ENCODE measurements at places on chromosomes 2 and 18. TPM values are rescaled to one million over a fixed set of nuclear protein-coding genes. Genes with fewer than 3 reads are reported as not detected.

Gene MZT2B
- 422 TPM for total RNA-seq

Gene DSG4
- total RNA-seq: not detected

Gene ZNF892
- total RNA-seq: 3.0 TPM

Gene SCYGR3
- total RNA-seq: not detected

Gene CAPN14
- total RNA-seq: 0.35 TPM

Gene CMPK2
- 84.8 TPM for total RNA-seq

Gene PIEZO2
- total RNA-seq: not detected

Gene SERPINB10
- not detected for total RNA-seq

Gene ACMSD
- not detected for total RNA-seq

Gene CCDC74A
- 5.2 TPM for total RNA-seq

Gene SCN9A
- total RNA-seq: 0.15 TPM

Gene LYPD6
- not detected for total RNA-seq

Gene MAP3K20
- 13.7 TPM for total RNA-seq

Gene KRCC1
- 18.8 TPM for total RNA-seq

Gene MERTK
- total RNA-seq: 0.20 TPM

Gene FRZB
- not detected for total RNA-seq

Gene GTF3C2
- 49.1 TPM for total RNA-seq

Gene CCBE1
- not detected for total RNA-seq

Gene AAK1
- total RNA-seq: 115 TPM
